GM23338 (cell line): ENCODE measurements at places on chromosomes 1 and 21. TPM values are rescaled to one million over a fixed set of nuclear protein-coding genes. Genes with fewer than 3 reads are reported as not detected.

DNA sequence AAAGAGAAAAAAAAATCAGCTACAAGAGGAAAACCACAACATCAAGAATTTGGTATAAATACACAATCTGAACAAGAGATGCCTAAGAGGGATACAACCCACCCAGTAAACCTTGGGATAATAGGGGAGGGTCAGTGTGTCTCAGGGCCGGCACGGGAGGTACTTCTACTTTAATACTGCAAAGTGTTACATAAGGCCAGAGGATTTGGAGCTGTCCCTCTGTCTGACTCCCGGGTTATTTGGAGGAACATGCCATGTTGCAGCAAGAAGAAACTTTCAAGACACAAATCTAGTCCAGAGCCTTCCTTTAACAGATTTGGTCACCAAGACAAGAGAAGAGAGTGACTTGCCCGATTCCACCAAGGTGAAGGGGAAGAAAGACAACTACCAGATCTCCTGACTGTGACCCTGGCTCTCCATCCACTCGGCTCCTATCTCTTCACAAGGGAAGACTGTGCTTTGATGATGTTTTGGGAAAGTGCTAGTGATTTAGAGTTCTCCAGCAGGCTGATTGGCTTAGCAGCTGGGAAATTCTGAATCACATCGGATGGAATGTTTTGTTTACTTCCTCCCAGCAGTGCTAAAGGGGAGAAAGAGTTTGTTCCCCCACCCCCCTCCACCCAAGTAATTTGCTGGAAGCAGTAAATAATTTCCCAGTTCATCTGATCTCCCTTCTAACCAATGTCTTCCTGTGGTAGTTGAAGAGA is 29.3 kb downstream of the SGIP1 start:
- peak; percentile 49 for DNase-seq

GRCh38 chr1:117001254-117001927 is at the start of gene CD101:
Gene CD101, plus strand, starts transcription at chr1:117001760. Its CDS starts 58 bp downstream, at chr1:117001818.
- no peak for DNase-seq

GRCh38 chr1:225572422-225572821 is 80.5 kb downstream of the ENAH start:
- DNase-seq, result no peak

- DNase-seq, result no peak
Observed at GRCh38 chr1:48223366-48224240, 1.1 kb downstream of the SLC5A9 start.

COL9A2 gene
- total RNA-seq, result 2.8 and 9.1 TPM in 2 replicates
